ENCODE measurements at places on chromosomes 1 and 21. TPM values are rescaled to one million over a fixed set of nuclear protein-coding genes. Genes with fewer than 3 reads are reported as not detected.

ASPM gene
- 3.9 TPM for total RNA-seq

OR2T2 gene
- total RNA-seq = not detected

HES4 gene
- total RNA-seq = 169 TPM

SLAMF7 gene
- total RNA-seq = 0.32 TPM

ACTN2 gene
- total RNA-seq = 0.99 TPM

SELP gene
- not detected for total RNA-seq

LRRIQ3 gene
- total RNA-seq = 0.52 TPM

ABCB10 gene
- 16.4 TPM for total RNA-seq

UTS2 gene
- not detected for total RNA-seq

GPR52 gene
- total RNA-seq = 0.55 TPM

DNA sequence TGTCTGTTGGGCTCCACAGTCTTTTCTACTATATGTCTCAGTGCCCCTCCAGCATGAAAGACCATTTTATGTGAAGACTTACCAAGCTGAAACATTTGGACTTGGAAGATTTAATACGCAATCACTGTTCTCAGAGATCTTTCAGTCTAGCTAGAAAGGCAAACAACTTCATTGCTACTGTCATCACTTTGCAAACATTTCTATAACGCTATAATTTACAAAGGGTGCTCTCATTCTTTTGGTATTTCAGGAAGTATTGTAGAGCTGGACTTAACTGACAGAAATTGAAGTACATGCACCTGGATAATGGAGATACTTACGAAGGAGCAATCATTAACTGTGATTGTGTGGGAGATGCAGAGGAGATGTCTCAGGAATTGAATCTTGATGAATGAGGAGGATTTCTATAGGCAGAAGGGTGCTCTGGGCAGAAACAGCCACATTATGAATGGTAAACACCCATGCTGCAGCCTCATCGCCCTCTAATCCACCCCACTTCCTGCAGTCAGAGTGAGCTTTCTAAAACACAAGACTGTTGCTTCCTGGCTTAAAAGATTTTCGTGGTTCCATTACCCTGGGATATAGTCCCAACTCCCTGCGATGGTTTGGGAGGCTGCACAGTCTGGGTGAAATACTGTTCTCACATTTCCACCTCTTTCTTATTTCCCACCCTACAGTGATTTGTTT, 75.1 kb upstream of the GNG12 start:
- no peak for DNase-seq

DNA sequence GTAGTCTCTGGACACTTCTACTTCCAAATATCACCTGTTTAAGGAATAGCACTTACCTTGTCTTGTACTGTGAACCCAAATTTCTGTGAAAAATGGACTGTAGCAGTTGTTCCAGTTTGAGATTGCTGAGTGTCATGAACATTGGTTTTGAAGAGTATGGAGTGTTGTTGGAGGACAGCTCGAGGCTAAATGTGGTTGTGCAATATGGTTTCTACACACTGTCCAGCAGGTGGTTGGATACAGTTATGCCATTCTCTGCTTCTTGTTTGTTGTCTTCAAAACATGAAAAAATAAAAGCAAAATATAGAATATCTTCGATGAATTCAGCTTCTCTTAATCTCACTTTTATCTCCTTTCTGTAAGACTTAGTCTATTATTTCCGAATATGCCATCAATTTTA, 67.1 kb downstream of the DDR2 start:
- DNase-seq = no peak

GRCh38 chr1:186078245-186078644, 296.8 kb downstream of the TPR start:
- DNase-seq = no peak

DNA sequence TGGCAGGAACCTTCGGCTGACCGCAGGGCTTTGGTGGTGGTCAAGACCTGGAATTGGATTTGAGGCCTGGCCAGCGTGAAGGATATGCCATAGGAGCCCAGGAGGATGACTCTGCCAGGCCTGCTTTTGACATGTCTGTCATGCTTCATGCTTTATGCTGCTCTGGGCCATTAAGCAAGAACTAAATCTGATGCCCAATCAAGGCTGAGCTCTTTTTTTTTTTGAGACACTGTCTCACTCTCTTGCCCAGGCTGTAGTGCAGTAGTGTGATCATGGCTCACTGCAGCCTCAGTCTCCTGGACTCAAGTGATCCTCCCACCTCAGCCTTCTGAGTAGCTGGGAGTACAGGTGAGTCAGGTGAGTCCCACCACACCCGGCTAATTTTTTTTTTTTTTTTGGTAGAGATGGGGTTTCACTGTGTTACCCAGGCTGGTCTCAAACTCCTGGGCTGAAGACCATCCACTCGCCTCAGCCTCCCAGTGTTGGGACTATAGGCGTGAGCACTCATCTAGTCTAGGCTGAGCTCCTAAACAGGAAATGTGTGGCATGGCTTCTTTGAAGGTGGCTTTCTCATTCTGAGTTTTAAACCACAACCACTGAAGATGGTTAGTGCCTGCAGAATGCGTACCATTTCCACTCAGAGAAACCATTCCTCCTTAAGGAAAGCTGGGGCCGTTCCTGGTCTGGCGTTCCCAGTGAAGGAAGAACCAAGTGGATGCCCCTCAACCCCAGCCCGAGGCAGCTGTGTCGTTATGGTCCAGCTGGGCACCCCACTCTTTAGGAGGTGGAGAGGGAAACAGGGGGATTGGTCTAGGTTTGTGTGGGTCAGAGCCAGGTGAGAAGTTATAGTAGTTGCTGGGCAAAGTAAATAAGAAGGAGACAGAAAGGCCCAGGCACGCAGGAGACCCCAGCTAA, 34.2 kb upstream of the ATP5PO start:
- DNase-seq = no peak

DNA sequence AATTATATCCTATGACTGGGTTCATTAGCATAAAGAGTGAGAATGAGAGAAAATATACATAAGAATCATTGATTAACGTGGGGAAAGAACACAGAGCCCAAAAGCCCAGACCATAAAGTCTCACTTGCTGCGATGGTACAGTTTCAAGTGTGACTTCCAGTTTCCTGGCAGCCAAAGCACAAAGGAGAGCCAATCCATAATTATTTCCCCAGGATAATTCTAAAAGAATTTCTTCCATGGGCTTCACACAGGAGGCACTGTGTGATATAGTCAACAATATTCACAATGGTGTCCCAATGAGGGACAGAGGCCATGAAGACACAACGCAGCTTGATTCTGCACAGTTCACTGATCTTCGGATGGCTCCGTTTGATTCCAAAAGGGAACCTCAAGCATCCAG, 321.6 kb downstream of the PLPP3 start:
- no peak for DNase-seq

DNA sequence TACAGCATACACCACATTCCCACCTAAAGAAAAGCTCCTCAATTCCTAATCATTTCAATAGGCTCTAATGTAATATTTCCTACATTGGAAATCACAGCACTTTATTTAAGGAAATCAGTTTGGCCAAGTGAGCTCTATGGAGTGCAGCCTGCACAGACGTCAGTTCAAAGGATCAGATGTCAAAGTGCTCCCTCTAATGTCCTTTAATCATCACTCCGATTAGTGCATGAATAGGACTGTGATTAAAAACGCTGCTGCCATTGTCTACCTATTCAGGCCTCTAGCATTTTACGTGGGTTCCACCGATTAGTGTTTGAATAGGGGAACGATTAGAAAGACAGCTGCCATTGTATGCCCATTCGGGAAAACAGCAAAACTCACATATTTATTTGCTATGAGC, 50.2 kb downstream of the DPYD start:
- no peak for DNase-seq

- DNase-seq = no peak
Measured at GRCh38 chr1:183991348-183991747, 46.2 kb downstream of the COLGALT2 start.

- no peak for DNase-seq
Measured at GRCh38 chr21:43361127-43361492, 65.8 kb downstream of the SIK1 start.

DNA sequence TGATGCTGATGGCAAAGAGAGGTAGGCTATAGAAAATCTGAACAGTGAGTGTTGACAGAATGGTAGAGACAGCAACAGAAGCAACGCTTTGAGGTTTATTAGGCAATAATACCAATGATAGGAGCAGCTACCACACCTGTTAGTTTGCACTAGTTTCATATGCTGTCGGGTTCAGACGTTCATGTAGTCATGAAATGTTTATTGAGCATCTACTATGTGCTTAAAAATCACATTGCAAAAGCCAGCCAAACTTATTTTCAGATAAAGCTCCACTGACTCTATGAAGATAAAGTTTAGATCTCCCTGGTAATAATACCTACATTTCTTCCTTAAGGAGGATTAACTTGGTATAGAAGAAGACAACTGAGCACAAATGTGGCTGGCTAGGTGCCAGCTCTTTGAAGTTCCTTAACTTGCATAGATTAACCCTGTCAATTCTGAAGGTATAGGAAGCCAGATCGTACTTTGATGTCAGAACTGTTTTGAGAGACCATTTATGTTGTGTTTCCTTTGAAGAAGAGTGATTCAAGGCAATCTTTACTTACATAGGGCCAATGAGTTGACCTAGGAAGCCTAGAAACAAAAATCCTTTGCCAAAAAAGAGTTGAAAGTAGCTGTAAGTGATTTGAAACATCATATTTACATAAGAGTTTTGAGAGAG, 71.5 kb downstream of the DISP1 start:
- no peak for DNase-seq

DNA sequence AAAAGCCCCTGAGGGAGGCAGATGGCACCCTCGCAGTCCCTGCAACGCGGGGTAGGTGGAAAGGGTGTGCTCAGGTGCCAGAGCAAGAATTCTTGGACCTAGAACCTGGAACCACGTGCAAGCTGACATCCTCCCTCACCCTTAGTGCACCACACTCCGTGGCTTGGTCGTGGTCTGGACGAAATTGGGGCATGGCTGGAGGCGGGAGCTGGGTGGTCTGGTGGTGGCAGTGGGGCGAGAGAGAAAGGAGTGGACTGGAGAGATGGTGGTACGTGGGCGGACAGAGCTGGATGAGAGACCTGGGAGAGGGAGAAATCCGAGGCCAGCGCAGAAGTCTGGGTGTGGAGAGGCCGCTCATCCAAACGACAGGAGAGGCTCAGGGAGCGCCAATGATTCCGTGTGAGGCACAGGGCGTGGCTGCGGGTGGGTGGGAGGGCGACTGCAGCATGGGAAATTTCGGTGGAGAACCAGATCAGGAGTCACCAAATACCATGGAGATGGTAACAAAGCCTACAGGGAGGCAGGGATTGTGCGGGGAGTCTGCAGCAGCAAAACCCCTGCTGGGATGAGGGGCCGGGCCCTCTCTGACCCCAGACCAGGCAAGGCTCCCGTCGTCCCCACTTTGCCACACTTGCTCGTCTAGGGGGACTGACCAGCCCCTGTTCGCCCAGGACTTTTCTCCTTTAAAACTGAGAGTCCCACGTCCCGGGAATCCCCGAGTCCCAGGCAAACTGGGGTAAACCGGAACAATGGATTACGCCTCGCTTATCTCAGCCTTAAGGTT, 31.9 kb downstream of the CDCP2 start:
- DNase-seq = peak; percentile 24

- DNase-seq = peak; percentile 40
Measured at GRCh38 chr1:224488806-224489499, 54.4 kb upstream of the WDR26 start.

DNA sequence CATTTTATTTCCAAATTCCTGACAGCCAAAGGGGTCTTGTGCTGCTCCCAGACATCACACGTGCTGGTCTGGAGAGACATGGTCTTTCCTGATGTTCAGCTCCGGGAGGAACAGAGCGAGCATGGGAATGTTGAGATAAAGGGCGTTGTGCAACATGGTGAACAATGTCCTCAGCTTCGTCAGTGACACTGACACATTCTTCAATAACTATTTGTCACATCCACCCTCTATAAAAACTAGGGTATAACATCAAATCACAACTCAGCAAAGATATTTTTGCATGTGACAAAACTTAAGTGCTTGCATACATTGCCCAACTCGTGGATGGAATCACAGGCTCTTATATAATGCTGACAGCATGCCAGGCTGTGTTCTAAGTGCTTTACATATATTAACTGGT, 42.4 kb upstream of the GRHL3 start:
- DNase-seq = no peak

- no peak for DNase-seq
Measured at GRCh38 chr1:167922611-167923074, 8.7 kb upstream of the ADCY10 start.

- DNase-seq = no peak
Measured at GRCh38 chr1:159088546-159089183, 12.1 kb upstream of the AIM2 start.

GRCh38 chr1:50278961-50279360, 144.3 kb downstream of the DMRTA2 start:
- DNase-seq = no peak

GRCh38 chr1:10813799-10814198, 17.4 kb upstream of the CASZ1 start:
- no peak for DNase-seq

- peak; percentile 34 for DNase-seq
Measured at GRCh38 chr1:97898948-97899347, 21.9 kb downstream of the DPYD start.

- no peak for DNase-seq
Measured at GRCh38 chr1:231550448-231550781, 21.9 kb downstream of the TSNAX start.

DNA sequence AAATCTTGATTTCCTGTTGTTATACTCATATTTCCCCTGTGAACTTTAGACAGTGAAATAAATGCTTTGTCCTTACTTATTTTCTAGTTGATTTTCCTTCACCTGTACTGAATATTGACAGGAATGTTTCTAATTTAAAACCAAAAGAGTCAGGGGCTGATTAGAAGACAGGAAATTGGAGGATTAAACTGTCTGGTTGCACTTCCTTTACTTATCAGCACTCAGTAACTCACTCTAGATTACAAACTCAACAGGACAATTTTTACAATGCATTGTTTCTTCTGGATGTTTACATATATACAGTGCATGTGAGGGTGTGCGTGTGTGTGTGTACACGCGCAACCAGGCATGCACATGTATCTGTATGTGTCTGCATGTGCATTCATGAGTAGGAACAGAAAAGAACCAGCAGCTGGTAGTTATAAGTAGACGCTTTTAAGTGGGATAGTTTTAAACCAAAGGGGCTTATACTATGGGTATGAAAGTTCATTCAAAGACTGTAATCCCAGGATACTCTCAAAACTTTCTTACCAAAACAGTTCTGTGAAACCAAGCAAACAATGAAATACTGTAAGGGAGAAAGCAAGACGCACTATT, 212.0 kb upstream of the NFIA start:
- DNase-seq = no peak

DNA sequence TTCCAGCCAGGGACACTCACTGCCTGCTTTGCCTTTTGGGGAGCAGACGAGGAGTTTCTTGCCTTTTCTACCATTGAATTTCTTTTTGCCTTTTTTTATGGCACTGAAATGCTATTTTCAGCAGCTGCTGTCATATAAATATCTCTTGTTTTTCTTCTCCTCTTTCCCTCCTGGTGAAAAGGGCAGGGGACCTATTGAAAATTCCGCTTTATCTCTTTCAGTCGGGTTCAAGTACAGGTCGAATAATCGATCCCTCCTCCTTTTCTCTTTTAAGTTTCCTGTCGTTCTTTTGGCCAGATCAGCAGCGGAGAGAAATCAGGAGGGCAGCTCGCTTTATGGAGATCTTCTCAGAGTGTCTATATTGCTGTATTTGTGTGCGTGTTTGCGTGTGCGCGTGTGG, 67.4 kb upstream of the CASZ1 start:
- no peak for DNase-seq
